Mesothelial cell of epicardium (in vitro differentiated cells): ENCODE measurements at places on chromosomes 4 and X.
A peak's percentile ranks its signal among the peaks of the same experiment; 100 is the strongest.

DNA sequence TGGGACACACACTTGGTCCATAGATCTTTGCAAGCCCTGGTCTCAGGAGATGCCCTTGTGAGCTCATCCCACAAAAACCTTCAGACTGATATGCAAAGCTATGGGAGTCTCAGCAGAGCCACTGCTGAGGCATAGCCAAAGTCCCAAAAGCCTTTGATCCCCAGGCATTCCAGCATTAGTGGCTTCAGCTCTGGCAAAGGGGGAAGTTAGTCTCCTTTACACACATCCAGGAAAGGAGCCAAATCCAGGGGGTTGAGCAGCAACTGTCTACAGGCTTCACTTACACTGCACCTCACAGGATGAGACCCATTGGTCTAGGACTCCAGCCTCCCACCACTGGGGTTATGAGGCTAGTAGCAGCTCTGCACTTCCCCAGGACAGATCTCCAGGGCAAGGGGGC, 14.0 kb downstream of the PF4 start:
- H3K27ac ChIP-seq, result no peak overlapping the region
- H3K4me1 ChIP-seq, result no peaks in the 10 kb centered on the region
- H3K4me3 ChIP-seq, result no peak overlapping the region
- H3K36me3 ChIP-seq, result no peaks in the 10 kb centered on the region
- no peak for DNase-seq

- H3K4me3 ChIP-seq, result no peak overlapping the region
- peaks cover 46% of the 10 kb centered on the region for H3K27me3 ChIP-seq
- peak overlapping the region; percentile 51 for H3K27ac ChIP-seq
- no peak for DNase-seq
- no peaks in the 10 kb centered on the region for H3K36me3 ChIP-seq
Observed at GRCh38 chr4:1463088-1463926, 57.1 kb upstream of the NKX1-1 start.

- H3K27me3 ChIP-seq, result no peaks in the 10 kb centered on the region
- no peak for DNase-seq
- peaks cover 7% of the 10 kb centered on the region for H3K36me3 ChIP-seq
Observed at GRCh38 chrX:110192516-110192915, 125.4 kb downstream of the AMMECR1 start.

DNA sequence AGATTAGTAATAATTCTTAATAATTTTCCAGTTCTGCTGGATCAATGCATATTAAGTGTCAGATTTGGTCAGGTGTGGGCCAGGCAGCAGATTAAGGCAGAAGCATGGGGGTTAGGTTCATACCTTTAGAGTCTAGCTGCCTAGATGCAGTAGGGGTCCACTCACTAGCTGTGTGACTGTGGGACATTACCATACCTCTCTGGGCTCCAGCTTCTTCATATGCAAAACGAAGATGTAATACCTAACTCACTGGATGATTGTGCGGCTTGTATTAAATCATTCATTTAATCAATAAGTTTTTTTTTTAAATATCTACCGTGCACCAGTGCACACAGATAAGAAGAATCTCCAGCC, 1.4 kb downstream of the ANXA3 start:
- H3K4me3 ChIP-seq, result peak overlapping the region; percentile 80
- peaks cover 4% of the 10 kb centered on the region for H3K27me3 ChIP-seq
- peaks cover 17% of the 10 kb centered on the region for H3K36me3 ChIP-seq
- DNase-seq, result no peak
- peaks cover 54% of the 10 kb centered on the region for H3K4me1 ChIP-seq

DNA sequence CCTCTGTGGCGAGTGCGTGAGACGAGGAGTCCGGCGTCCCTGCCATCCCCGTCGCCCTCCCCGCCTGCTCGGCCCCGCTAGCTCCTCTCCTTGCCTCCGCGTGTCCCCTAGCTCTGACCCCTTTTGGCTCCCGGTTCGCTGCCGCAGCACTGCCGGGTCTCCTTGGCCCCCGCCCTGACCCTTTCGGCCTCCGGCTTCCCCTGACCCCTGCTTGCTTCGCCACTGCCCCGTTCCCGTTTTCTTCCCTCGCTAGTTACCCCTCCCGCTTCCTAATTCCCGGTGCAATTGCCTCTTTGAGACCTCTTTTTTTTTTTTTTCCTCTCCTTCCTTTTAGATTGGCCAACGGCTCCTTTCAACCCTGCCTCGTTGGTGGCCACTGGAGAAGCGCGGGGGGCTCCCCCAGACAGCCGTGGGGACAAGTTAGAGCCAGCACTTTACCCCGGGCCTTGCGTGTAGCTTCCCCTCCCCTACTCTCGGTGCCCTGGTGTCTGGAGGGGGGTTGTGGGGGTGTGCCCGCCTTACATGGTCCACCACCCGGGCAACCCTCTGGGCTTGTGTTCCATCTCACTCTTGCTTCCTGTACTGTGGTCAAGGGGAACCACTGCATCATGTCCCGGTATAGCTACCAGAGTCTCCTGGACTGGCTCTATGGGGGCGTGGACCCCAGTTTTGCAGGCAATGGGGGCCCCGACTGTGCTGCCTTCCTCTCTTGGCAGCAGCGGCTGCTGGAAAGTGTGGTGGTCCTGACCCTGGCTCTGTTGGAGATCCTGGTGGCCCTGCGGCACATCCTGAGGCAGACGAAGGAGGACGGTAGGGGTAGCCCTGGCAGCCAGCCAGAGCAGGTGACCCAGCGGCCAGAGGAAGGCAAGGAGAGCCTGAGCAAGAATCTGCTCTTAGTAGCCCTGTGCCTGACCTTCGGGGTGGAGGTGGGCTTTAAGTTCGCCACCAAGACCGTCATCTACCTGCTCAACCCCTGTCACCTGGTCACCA, 548 bp downstream of the TMEM164 start:
- H3K27ac ChIP-seq, result peak overlapping the region; percentile 79
- H3K4me3 ChIP-seq, result peak overlapping the region; percentile 86
- no peaks in the 10 kb centered on the region for H3K36me3 ChIP-seq
- no peak for DNase-seq

DNA sequence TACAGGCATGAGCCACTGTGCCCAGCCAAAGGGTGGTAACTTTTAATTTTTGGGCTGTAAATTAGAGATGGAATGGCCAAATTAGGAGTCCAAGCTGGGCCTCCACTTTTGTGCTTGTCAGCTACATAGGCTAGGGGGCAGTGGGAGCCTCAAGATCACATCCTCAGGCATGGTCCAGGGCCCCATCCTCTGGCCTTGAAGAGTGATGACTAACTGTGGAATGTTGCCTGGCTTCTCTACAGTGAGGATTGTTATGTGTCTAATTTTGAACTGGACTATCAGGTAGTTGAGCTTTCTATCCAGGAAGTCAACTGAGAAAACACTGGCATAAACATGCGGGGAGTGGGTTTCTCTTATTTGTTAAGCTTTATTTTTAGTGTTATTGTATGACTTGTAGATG, 33.0 kb downstream of the CCNG2 start:
- no peak overlapping the region for H3K4me3 ChIP-seq
- no peak for DNase-seq
- H3K36me3 ChIP-seq, result no peaks in the 10 kb centered on the region
- peaks cover 7% of the 10 kb centered on the region for H3K4me1 ChIP-seq
- no peak overlapping the region for H3K27ac ChIP-seq
- no peaks in the 10 kb centered on the region for H3K27me3 ChIP-seq

- DNase-seq, result no peak
- H3K27me3 ChIP-seq, result peaks cover 2% of the 10 kb centered on the region
- H3K4me3 ChIP-seq, result no peak overlapping the region
- no peak overlapping the region for H3K27ac ChIP-seq
Observed at GRCh38 chr4:140331245-140331644, 42.2 kb upstream of the SCOC start.

DNA sequence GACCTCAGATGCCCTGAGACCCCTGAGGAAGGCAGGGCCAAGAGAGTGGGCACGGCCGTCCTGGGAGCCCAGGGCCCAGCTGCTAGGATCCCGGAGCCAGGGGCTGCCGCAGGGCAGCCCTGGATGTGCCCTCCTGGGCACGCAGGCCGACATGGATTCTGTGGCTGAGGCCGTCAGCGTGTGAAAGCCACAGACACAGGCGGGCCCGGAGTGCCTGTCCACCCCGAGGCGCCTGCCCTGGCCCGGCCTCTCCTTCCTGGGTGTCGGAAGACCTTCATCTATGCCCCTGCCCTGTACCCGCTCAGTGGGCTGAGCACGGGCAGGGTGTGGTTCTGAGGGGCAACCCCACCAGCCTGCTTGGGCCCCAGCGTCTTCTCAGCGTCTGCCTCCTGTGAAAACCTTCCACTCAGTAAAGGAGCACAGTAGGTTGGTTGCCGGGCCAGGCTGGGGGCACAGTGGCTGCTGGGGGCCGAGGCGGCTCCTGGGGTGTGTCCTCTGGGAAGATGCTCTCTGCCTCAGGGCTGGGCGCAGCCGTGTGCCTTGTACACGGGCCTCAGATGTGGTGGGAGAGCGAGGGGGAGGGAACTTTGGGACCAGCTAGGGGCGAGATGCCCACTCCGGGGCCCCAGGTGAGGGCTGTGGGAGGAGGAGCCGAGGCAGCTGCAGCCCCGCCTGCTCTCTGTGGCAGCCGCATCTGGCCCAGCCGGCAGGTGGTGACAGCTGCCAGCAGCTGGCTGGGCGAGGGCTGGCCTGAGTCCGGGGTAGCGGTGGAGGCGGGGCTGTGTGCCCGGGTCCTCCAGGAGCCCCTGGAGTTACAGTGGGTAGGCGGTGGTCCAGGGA, 20.8 kb downstream of the FGFRL1 start:
- DNase-seq, result no peak
- no peaks in the 10 kb centered on the region for H3K36me3 ChIP-seq
- H3K27ac ChIP-seq, result no peak overlapping the region
- no peak overlapping the region for H3K4me3 ChIP-seq

GRCh38 chr4:86497131-86497530, 97.0 kb upstream of the PTPN13 start:
- H3K4me3 ChIP-seq, result no peak overlapping the region
- no peak overlapping the region for H3K27ac ChIP-seq
- no peaks in the 10 kb centered on the region for H3K36me3 ChIP-seq

DNA sequence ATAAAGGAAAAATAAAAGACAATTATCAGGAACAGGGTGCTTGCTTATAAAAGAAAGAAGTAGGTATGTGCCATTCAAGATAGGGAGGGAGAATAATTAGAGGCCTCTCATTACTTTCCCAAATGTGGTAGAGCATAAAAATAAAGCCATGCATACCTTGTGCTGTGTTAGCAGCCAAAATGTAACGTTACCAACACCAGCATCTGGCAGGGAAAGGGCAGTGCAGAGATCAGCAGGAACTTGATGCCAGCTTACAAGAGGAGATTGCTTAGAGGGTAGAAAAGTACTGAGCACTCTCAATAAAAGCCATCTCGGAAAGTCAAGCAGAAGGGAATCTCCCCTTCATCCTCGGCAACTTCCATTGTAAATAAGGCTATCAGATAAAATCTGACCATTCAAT, 195.6 kb downstream of the RASL11B start:
- H3K4me3 ChIP-seq, result no peak overlapping the region
- peaks cover 5% of the 10 kb centered on the region for H3K4me1 ChIP-seq
- no peak overlapping the region for H3K27ac ChIP-seq
- no peaks in the 10 kb centered on the region for H3K36me3 ChIP-seq

GRCh38 chr4:113169368-113169767, 119.9 kb downstream of the ANK2 start:
- no peaks in the 10 kb centered on the region for H3K36me3 ChIP-seq
- H3K4me1 ChIP-seq, result peaks cover 34% of the 10 kb centered on the region
- H3K4me3 ChIP-seq, result no peak overlapping the region
- no peak for DNase-seq
- H3K27ac ChIP-seq, result peak overlapping the region; percentile 89
- no peaks in the 10 kb centered on the region for H3K27me3 ChIP-seq

GRCh38 chr4:52844596-52844995, 17.5 kb upstream of the RASL11B start:
- no peaks in the 10 kb centered on the region for H3K27me3 ChIP-seq
- H3K4me3 ChIP-seq, result no peak overlapping the region
- H3K36me3 ChIP-seq, result no peaks in the 10 kb centered on the region
- DNase-seq, result no peak
- peaks cover 44% of the 10 kb centered on the region for H3K4me1 ChIP-seq

GRCh38 chr4:94504545-94504944, 52.8 kb downstream of the PDLIM5 start:
- no peak for DNase-seq
- H3K36me3 ChIP-seq, result peaks cover 3% of the 10 kb centered on the region
- H3K27ac ChIP-seq, result no peak overlapping the region
- H3K4me1 ChIP-seq, result peaks cover 3% of the 10 kb centered on the region
- H3K27me3 ChIP-seq, result no peaks in the 10 kb centered on the region
- H3K4me3 ChIP-seq, result no peak overlapping the region

DNA sequence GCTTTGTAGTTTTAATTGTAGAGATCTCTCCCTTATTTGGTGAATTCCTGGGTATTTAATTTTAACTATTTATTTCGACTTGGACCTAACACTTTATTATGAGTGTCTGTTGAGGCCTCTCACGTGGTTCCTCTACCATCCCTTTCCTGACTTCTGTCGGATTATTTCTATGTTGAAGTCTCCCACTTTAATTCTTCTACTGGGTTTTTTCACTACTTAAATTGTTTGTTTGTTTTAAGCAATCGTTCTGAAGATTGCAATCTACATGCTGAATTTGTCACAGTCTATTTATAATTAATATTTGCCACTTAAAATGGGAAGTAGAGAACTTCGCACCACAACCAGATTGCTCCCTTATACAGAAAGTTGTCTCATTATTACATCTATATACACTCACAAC, 20.8 kb upstream of the NKX1-1 start:
- H3K4me3 ChIP-seq, result no peak overlapping the region
- no peaks in the 10 kb centered on the region for H3K36me3 ChIP-seq
- H3K27me3 ChIP-seq, result peaks cover 39% of the 10 kb centered on the region
- H3K27ac ChIP-seq, result no peak overlapping the region
- DNase-seq, result no peak

- no peak for DNase-seq
- no peak overlapping the region for H3K27ac ChIP-seq
Observed at GRCh38 chr4:26290321-26290720, 30.5 kb upstream of the RBPJ start.

DNA sequence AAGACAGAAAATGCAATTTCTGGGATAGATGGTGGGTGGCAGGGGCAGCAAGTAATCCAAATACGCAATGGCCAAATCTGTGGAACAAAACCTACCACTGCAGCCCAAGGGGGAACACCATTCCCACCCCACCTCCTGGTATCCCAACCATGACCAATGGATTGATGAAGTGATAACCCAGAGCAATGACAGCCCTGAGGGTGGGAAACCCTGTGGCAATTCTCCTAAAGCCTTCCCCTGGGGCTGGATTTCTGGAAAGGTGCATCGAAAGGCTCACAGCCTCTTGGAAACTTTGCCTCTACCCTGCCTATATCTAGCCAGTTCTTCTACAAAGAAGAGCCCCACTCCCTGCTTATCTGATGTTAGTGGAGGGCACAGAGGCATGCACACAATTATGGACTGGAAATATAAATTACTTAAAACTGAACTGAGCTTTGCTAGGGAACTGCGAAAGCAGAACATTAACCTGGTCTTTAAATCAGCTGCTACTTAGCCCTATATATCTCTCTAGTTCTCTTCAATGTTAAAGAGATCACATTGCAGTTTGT, 59.9 kb upstream of the TXK start:
- H3K27me3 ChIP-seq, result no peaks in the 10 kb centered on the region
- no peak for DNase-seq
- no peak overlapping the region for H3K27ac ChIP-seq
- no peaks in the 10 kb centered on the region for H3K4me1 ChIP-seq
- no peaks in the 10 kb centered on the region for H3K36me3 ChIP-seq

- DNase-seq, result no peak
- H3K36me3 ChIP-seq, result no peaks in the 10 kb centered on the region
- peaks cover 34% of the 10 kb centered on the region for H3K27me3 ChIP-seq
- H3K4me1 ChIP-seq, result peaks cover 5% of the 10 kb centered on the region
Observed at GRCh38 chrX:24395775-24396174, 35.3 kb downstream of the SUPT20HL1 start.

GRCh38 chrX:139113708-139114107, 402.2 kb upstream of the FGF13 start:
- no peak for DNase-seq
- no peaks in the 10 kb centered on the region for H3K36me3 ChIP-seq
- H3K4me3 ChIP-seq, result no peak overlapping the region
- H3K4me1 ChIP-seq, result no peaks in the 10 kb centered on the region
- peaks cover 3% of the 10 kb centered on the region for H3K27me3 ChIP-seq
